Urothelium cell line (cell line): ENCODE measurements at places on chromosomes 6 and 20.

GRCh38 chr6:89887452-89888137 is 6.7 kb upstream of the GJA10 start:
- no peak for DNase-seq

GRCh38 chr20:32037929-32038328 is 14.1 kb upstream of the HCK start:
- peak; percentile 48 for DNase-seq

DNA sequence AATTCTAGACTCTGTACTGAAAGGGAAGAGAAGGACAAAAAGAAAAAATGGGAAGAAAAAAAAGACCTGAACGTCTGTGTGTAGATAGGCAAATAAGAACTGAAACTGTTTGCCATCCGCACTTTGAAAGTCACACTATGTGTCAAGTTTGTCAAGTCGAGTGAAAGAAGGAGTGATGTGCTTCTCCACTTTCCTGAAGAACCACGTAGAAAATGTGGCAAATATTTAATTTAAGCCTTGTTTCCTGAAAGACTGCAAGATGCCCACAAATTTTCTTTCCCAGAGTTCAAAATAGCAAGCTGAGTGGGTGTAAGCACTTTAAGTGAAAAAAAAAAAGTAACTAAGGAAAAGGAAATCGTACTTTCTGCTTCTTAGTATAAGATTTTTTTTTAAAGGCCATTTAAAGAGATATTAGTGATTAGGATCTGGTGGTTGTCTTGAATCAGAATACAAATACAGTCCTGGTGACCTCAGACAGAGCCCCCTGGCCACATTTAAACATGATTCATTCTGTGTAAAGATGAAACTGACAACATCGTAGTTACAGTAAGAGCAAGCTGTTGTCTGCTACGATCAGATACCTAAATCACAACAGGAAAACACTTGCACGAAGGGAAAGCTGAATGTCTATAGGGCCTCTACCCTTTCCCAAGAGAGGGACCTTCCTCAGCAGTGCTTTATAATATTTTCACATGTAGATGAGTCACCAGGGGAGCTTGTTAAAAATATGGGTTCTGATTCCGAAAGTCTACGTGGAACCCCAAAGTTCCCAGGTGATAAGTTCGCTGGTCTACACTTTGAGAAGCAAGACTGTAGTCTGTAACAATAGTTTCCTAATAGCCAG is 102.3 kb downstream of the HIVEP2 start:
- no peak for DNase-seq

- DNase-seq, result no peak
These were observed 56.2 kb downstream of the RAB44 start for GRCh38 chr6:36753671-36754405.

DNA sequence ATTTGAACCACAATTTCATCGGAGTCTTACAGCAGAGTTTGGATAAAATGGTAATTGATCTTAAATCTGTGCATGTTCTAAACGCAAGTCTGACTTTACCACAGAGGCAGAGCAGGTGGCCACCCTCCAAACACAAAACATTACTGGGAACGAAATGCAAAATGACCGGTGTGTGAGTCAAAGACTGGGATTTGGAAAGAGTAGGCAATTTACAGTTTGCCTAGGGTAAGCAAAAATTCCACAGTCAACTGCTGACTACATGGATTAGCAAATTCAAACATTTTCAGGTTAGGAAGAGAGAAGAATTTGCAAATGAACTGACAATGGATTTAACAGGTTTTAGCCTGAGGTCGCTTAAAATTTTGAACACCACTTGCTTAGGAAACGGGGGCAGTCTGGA is 444.4 kb downstream of the HDGFL1 start:
- no peak for DNase-seq

GRCh38 chr6:36508532-36508931 is 38.7 kb downstream of the STK38 start:
- no peak for DNase-seq

GRCh38 chr6:87754828-87755227 is 52.8 kb upstream of the AKIRIN2 start:
- DNase-seq, result no peak

DNA sequence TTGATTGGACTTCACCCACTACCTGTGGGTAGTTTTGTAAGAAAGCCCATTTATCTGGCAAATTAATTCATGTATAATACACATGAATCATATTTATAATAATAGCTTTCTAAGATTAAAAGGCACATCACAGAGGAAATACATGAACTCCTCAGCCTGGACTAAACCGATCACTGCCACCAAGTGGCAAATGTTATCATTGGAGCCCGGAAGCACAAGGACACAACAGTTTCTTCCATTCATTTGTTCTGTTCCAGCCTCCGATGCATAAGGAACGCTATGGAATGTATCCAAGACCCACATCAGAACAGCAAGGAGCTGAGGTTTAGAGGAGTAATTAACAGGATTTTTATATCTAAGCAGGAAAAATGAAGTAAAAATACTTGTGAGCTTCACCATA is 13.9 kb upstream of the IPCEF1 start:
- peak; percentile 56 for DNase-seq

GRCh38 chr20:38260025-38260377 is 534 bp downstream of the KIAA1755 start:
- no peak for DNase-seq

- DNase-seq, result no peak
These were observed 7.6 kb upstream of the HIVEP2 start for GRCh38 chr6:142952614-142953013.

GRCh38 chr20:46872328-46873211 is 22.1 kb upstream of the EYA2 start:
- peak; percentile 27 for DNase-seq

DNA sequence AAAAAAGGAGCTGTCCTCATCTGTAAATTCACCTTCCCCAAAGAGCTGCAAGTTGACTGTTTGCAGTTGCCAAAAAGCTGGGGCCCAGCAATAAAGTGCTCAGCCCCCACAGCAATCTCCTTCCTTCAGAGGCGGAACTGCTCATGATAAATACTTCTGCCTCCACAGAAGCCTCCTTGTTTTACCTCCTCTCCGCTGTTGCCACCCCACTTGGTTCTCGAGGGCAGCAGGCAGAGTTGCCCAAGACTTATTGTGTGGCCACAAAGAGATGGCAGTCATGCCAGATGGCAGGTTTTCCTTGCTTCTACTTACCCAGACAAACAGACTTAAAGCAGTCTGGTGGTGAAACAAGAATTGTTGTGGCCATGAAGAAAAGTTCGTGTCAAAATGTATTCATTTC is 66.3 kb downstream of the SLX4IP start:
- DNase-seq, result no peak
